ENCODE measurements at places on chromosomes 5 and 9.
A peak's percentile ranks its signal among the peaks of the same experiment; 100 is the strongest.

DNA sequence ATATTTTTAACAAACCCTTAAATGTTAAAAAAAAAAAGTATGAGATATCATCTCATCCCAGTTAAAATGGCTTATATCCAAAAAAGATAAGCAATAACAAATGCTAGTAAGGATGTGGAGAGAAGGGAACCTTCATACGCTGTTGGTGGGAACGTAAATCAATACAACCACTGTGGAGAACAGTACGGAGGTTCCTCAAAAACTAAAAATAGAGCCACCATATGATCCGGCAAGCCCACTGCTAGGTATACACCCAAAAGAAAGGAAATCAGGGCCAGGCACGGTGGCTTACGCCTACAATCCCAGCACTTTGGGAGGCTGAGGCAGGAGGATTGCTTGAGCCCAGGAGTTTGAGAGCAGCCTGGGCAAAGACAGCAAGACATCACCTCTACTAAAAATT, 3.0 kb downstream of the MTMR12 start:
- no peak for DNase-seq

DNA sequence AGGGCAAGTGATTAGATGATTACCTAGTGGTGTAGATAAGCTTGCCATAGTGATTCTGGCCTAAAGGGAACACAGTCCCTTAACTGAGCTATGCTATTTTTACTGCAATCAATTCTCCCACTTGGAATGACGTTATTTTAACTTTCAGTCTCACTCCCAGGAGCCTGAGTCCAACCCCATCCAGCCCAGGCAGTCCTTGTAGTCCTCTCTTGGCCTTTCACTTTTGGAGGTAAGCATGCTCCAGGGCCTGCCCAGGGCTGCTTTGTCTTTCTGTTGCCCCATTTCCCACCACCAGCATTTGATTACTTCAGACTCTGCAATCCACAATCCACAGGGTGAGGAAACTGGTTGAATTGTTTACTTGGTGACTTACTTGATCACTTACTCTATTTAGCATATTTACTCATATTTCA, 233.0 kb downstream of the CD180 start:
- peak; percentile 56 for DNase-seq

DNA sequence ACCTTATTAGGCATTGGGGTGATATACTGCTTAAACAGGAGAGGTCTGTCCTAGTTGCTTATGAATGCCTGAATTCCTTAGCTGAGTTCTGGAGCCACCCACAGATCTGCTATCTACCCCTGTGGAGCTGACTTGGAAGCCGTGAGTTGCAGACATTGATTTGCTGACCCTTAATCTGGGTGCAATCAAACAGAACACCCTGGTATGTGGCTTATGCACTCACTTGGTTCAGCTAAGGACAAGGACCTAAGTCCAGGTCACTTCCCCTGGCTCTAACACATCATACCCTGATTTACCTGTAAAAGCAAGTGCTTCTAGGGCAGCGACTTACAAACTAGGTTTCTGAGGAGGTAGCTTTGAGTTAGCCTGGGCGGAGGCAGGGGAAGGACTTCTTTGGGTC, 41.6 kb upstream of the TLR4 start:
- no peak for DNase-seq

DNA sequence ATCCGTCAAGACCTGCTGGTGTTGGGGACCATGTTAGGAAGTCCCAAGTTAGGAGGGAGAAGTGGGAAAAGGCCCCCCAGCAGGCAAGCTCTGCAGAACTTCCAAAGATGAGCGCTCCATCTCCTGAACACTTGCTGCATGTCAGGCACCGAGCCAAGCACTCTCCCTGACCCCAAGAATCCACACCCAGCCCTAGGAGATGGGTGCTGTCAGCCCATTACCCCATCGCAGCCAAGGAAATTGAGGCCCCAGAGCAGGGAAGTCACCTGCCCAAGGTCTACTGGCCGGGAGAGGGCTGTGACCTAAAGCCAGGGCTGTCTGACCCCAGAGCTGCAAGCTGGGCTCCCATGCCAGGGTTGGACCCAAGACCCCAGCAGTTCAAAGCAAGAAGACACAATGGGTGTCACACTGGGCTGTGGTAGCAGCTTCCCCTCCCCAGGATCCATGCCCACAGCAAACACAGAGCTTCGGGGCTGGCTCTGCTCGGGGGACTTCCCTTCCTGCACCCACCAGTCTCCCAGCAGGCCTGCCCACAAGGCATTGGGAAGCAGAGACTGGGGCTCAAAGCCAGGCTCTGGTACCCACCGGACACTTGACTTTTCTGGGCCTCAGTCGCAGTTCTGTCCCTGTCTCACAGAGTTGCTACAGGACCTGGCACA, 13.5 kb downstream of the EEIG1 start:
- no peak for DNase-seq

DNA sequence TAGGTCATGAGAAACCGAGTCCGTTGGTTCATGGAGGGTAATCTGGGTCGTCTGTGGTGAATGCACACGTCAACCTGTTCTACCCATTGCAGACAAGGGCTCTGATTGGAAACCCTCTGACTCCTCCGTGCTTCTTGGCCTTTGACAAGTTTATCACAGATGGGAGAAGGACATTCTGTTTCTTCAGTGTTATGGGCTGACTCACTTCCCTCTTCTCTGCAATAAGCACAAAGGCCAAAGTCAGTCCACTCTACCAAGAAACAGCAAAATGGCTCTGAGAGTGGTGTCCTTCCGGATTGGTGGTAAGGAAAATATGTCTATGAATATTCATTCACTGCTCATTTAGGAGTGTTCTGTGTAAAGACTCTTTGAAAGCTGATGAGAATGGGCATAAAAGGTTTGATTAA, 89.3 kb downstream of the FEM1C start:
- DNase-seq, result peak; percentile 97

DNA sequence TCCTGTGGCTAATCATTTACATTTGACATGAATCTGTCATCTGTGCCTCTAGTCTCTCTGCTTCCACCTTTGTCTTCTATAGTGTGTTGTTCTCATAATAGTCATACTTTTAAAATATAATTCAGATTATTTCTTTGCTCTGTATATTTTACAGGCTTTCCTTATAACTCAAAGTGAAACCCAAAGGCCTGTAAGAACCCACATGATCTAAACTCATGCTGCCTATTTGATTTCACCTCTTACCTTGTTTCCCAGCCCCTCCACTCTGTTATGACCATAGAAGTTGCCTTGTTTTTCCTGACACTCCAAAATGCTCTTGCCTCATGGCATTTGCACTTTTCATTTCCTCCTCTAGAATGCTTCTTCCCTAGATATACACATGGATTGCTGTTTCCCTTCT, 74.2 kb downstream of the COMMD10 start:
- DNase-seq, result no peak

GRCh38 chr5:95907067-95907705, 54.5 kb downstream of the ELL2 start:
- no peak for DNase-seq

GRCh38 chr9:91824601-91825305, 125.3 kb downstream of the ROR2 start:
- no peak for DNase-seq

- DNase-seq, result peak; percentile 75
Observed at GRCh38 chr5:124410539-124411488, 335.6 kb downstream of the ZNF608 start.

DNA sequence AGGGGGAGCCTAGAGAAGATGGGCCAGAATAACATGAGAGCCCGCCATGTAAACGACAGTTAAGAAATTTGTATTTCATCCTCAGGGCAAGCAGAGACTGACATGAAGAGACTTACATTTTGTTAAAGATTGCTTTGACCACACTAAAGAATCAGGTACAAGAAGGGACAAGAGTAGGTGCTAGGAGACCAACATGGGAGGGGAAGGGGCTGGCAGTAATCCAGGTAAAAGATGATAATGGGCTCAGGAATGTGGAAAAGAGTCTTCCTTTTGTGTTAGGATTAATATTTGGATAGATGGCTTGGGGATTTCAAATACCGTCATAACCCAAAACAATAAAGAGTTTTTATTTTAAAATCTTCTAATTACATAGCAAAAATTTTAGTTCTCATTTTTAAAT, 137.3 kb downstream of the ZNF462 start:
- DNase-seq, result no peak

DNA sequence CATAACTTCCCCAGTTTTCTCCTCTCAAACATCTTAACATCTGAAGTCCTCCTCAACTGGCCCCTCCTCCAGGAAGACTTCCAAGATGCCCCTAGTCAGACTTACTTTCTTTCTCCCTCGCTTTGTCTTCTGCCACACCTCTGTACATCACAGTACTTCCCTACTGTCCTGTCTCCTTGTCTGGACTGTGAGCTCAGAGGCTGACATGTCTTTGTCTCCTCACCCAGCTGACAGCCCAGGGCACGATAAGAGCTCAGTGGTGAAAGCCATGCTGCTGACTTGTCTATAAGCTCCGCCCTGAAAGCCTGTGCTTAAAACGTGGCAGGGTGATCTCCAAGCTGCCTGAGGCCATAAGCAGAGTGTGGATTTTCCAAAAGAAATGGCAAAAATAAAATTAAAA, 33.0 kb upstream of the SLC25A51 start:
- peak; percentile 85 for DNase-seq

GRCh38 chr9:18507151-18507550, 33.2 kb downstream of the ADAMTSL1 start:
- no peak for DNase-seq

DNA sequence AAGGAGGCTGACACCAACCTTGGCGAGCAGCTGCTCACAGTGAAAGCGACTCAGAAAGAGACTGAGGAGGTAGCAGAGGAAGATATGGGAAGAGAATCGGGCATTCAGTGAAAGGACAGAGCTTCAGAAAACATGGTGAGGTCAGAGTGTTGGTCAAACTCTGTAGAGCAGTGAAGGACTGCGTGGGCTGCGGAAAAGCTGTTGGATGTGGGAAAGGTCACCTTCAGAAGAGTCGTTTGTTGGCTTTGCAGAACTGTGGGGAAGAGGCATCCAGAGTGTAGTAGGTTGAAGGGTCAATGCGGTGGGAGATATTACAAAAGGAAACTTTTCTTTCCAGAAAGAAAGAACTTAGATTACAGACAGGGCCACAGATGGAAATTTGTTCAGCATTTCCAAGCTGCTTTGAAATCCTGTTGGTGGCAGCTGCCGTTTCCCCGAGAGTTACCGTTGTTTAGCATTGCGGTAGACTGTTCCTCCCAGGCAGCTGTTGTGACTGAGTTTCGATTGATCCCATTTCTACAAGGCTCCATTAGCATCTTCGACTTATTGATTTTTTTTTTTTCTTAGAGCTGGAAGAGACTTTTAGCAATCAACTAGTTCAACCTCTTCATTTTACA, 58.3 kb upstream of the AFAP1L1 start:
- DNase-seq, result peak; percentile 37

- peak; percentile 81 for DNase-seq
Observed at GRCh38 chr5:87151547-87151946, 116.1 kb upstream of the RASA1 start.

DNA sequence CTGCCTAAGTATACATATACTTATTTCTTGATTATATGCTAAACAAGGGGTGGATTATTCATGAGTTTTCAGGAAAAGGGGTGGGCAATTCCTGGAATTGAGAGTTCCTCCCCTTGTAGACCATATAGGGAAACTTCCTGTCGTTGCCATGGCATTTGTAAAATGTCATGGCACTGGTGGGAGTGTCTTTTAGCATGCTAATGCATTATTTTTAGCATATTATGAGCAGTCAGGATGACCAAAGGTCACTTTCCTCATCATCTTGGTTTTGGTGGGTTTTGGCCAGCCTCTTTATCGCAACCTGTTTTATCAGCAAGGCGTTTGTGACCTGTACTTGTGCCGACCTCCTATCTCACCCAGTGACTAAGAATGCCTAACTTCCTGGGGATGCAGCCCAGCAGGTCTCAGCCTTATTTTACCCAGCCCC, 80.9 kb downstream of the ALDH7A1 start:
- DNase-seq, result peak; percentile 92

DNA sequence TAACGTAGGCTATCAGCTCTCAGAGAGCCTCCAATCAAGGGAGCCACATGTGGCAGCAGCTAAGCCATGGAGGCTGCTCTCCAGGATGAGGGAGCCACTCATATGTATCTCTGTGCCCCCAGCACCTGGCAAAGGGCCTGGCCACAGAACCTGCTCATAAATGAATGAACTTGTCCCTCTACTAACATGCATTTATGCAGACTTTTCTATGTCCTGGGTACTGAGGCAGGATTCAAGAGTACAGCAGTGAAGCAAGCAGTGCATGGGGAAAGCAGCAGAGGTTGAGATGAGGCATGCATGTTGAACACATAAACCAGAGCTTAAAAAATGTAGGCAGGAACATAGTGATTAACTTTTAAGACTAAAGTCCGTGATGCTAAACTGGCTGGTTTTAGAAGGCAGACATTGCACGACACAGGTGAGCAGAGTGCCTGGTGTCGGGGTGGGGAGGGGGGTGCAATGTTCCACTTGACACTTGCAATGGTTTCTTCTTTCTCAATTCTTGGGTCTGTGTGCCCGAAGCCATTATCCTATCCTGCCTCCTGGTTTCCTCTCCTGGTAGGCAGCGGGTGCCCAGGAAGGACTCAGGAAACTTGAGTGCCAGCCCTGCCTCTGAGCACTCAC, 142.8 kb upstream of the ALDH1B1 start:
- DNase-seq, result no peak

DNA sequence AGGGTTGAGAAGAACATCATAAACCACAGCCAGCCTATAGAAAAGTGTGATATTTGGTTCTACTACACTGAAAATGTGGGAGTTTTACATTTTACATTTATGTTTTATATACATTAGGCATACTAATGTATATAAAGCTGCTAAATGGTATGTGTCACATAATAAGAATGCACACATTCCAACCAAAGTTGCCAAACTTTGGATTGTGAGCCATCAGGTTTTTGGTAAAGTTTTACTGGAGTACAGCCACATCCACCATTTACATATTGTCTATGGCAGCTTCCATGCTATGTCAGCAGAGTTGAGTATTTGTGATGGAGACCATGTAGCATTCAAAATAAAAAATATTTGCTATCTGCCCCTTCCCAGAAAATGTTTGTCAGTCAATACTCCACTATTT, 23.1 kb upstream of the TARS1 start:
- DNase-seq, result no peak

GRCh38 chr5:34716986-34717385, 60.9 kb downstream of the RAI14 start:
- peak; percentile 35 for DNase-seq

DNA sequence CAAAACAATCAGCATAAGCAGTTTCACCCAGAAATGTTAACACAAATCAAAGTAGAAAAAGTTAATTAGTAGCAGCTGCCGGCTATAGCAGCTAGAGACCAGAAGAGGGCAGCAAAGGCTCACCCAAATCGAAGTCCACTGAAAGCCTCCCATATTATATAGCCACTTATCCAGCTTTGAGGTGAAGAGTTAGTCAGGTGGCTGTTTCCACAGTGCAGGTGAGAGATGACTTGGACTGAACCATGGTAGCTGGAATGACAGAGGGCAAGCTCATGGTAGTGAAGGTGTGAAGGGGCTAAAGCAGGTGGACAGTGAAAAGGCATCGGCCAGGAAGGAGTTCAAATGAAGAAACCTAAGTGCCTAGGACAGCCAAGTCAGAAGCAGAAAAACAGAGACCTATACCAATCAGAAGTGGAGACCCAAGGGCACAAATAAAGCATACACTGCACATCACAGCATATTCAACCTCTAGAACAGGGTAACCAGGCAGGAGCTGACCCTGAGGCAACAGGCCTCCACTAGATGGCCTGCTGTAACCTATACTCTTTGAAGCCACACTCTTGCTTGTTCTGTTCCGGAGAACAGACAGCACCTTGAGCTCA, 7.2 kb upstream of the RNF38 start:
- peak; percentile 74 for DNase-seq

- DNase-seq, result peak; percentile 87
Observed at GRCh38 chr5:65861830-65862241, 64.5 kb upstream of the ERBIN start.

Data from choroid plexus epithelial cell (primary cell).